ENCODE measurements at places on chromosomes 13 and 19.

- DNase-seq: no peak
Observed at GRCh38 chr13:113952983-113953520, 20.8 kb downstream of the C13orf46 start.

DNA sequence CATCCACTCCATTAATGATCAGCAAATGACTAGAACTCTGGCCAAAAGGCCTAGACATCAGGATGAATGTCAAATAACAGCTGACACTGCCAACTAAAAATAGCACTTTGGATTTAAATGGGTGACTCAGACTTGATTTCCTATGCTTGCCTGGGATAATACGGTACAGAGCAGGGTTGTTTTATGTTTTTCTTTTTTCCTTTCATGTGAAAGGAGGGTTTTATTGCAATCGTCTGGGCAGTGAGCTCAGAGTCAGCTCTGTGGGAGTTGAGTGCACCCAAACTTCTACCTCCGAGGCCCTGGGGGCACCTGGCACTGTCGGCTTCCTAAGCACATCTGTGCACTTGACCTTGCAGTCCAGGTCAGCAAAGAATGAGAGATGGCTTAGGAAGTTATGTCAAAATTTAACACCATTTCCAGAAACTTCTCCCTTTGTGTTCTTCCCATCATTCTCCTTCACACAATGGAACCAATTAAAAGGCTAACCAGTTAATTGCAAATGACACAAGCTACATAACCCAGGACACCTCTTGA, 134.1 kb downstream of the LACC1 start:
- no peak for DNase-seq

- no peak for DNase-seq
Observed at GRCh38 chr19:44925114-44925891, 10.9 kb downstream of the APOC1 start.

DNA sequence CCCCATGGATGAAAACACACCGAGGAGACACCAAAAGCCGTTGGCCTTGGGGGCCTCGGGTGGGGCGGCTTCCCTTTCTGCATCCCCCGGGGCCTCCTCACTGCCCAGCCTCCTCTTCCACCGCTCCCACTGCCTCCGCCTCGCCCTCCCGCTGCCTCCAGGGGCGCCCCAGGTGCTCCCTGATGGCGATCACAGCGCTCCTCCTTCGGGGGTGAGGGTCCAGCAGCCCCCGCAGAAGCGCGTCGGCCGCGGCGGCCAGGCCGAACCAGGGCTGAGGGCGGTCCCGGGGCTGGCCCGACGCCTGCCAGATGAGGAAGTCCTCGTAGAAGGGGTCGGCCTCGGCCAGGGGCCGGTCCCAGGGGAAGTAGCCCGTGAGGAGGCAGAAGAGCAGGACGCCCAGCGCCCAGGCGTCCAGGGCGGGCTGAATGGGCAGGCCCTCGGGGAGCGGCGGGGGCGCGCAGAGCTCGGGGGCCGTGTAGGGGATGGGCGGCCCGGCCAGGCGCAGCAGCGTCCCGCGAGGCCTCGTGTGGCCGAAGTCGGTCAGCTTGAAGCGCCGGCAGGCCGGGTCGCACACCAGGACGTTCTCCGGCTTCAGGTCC, 7.2 kb downstream of the SBK2 start:
- no peak for DNase-seq

DNA sequence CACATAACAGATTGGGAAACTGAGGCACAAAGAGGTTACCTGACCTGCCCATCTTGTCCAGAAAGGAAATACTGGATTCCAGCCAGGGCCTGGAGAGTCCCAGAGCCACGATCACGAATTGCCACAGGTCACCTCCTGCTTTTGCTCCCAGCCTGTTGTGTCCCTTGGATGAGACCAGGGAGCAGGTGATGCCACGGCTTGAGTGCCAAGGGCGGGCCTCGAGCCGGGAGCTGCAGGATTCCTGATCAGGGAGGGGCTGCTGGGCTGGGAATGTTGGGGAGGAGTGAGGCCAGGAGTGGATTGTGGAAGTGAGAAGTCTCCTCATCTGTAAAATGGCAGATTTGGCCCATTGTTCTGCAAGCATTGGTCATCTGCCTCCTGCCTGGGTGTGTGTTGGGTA, 29.4 kb downstream of the DNM2 start:
- no peak for DNase-seq

DNA sequence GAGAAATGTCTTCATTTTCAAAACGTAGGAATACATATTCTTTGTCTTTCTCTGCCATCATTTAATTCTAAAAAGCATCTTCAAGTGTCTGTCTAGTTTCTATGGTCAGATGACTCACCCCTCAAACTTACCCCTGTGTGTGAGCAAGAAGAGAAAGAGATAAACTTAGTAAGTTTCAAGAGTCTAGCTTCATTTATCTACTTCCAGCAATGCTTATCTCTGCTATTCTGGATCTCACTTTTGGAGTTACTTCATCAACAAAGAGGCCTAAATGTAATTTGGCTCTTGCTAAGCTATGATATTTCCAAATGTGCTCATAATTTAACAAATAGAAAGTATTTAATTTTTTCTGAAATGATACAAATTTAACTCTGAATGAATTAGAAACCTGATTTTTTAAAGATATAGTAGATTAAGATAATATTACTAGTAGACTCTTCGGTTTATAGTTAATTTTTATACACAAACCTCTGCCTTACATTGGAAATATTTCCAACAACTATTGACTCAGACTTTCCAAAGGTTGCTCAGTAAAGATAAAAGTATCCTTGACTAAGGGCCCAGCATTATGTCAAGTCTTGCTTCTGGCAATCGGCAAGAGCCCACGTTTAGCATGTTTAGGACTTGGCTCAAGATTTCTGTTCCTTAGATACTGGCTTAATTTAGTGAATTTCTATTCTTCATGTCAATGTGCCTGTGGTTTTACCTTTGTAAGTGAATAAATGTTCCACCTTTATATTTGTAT, 1511.0 kb upstream of the SLC10A2 start:
- no peak for DNase-seq
